Stimulated activated CD4-positive, alpha-beta T cell treated with anti-CD3 and anti-CD28 coated beads, Interleukin-2, amount 100 ng/mL, for 4 hours (primary cell): ENCODE measurements at places on chromosomes 3 and 15.

DNA sequence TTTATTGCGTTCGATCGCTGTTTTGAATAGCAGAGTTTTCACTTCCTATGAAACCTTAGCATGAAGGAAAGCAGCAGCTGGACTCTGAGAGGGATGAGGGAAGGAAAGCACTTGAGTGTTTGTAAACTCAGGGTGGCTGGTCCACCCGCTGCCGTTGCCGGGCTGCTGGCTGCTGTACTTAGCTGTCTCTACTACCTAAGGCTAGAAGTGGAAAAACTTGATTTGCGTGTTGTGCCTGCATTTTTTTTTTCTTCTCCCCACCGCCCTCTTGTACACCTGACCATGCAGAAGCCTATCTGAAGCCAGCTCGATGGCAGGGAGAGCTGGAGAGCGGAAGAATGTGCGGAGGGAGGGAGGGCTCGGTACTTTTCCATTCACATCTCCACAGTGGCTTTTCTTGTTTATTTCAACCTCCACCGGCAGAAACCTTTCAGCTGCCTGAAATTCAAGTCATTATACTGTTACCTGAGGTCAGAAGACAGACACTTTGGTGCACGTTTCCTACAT is 4.8 kb upstream of the BCL6 start:
- no peak for DNase-seq

- DNase-seq, result no peak
These were observed 33.9 kb upstream of the KIF23 start for GRCh38 chr15:69380100-69380725.

- DNase-seq, result peak; percentile 32
These were observed 129.3 kb upstream of the IGF1R start for GRCh38 chr15:98518823-98519561.

DNA sequence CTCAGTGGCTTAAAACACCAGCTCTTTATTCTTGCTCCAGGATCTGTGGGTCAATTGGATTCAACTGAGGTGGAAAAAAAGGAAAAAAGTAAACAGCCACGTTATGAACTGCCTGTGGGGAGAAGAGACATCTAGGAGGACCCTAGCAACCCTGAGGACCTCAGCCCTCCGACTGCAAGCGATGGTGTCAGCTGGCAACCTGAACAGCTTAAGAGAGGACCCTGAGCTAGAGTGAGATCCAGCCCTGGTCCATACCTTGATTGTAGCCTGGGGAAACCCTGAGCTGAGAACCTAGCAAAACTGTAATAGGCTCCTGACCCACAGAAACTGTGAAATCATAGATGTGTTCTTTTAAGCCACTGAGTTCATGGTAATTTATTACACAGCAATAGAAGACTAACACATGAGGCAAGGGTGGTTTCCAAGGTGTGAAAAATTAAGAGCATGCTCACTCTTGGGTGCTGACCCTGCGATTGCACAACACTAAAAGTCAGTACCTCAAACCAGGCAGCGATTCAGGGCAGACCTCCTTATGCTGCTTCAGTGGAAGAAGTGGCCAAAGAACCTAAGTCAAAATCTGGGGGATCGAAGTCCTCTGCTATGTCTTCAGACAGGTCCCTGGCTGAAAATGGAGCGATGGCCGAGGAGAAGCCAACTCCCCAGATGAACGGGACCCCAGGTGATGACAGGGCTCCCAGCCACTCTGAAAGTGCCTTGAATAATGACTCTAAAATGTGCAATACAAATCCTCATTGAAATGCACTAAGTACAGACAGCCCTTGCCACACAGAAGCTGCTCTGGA is 57.7 kb downstream of the GASK1A start:
- no peak for DNase-seq

GRCh38 chr3:23800731-23801130 is 5.0 kb upstream of the UBE2E1 start:
- no peak for DNase-seq
